ENCODE measurements at places on chromosomes 3 and 15. TPM values are rescaled to one million over a fixed set of nuclear protein-coding genes. Genes with fewer than 3 reads are reported as not detected.

- H3K36me3 ChIP-seq = no peaks in the 10 kb centered on the region
- no peaks in the 10 kb centered on the region for H3K4me1 ChIP-seq
- no peak for DNase-seq
These were observed 386.0 kb upstream of the LRRC3B start for GRCh38 chr3:26236531-26236930.

DNA sequence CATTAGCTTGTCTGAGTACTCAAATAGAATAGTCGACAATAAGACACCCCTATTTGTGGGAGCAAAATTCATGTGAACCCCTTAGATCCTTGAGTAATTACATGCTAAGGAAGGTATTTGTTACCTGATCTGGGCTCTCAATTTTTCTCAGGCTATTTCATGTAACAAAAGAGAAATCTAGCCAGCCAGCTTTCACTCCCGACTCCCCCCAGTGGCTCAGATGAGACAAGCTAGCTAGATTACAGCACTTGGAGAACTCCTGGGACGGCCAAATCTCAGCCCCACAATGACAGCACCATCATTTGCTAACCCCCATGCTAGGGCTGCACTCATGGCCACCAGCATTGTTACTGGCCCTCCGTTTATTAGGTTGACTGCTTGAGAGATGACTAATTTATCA, 41.3 kb downstream of the GLDN start:
- H3K4me1 ChIP-seq = no peaks in the 10 kb centered on the region
- H3K4me3 ChIP-seq = no peak overlapping the region
- no peaks in the 10 kb centered on the region for H3K27me3 ChIP-seq
- H3K27ac ChIP-seq = no peak overlapping the region
- no peak for DNase-seq

Gene CHRFAM7A
- not detected for total RNA-seq

Gene CCDC39
- not detected for total RNA-seq

Gene GOLGA8G
- not detected for total RNA-seq

DNA sequence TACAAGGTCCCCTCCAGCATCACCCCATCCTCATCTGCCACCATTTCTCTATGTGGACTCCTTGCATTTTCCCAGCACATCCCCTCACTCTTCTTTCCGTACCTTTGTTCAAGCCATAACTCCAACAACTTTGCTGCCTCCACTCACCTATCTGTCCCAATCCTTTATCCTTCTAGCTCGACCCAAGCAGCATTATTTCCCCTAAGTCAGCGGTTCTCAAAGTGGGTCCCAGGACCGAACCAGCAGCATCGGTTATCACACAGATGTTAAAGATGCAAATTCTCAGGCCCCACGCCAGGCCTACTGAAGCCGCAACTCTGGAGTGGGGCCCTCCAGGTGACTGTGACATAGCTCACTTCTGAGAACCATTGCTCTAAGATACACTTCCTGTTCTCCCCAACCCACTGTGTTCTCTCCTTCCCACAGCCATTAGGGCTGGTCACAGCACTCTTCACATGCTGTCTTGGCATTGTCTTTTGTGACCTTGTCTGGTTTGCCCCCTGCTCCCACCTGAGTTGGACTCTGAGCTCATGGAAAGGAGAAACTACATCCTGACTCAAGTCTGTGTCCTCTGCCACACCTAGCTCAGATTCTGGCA, 56.2 kb downstream of the AAGAB start:
- DNase-seq = no peak
- H3K27ac ChIP-seq = no peak overlapping the region
- H3K4me3 ChIP-seq = no peak overlapping the region

Gene DISP2
- 0.18 TPM for total RNA-seq

- H3K36me3 ChIP-seq = no peaks in the 10 kb centered on the region
- no peak overlapping the region for H3K4me3 ChIP-seq
These were observed 247.3 kb upstream of the SUCLG2 start for GRCh38 chr3:67901681-67902080.

DNA sequence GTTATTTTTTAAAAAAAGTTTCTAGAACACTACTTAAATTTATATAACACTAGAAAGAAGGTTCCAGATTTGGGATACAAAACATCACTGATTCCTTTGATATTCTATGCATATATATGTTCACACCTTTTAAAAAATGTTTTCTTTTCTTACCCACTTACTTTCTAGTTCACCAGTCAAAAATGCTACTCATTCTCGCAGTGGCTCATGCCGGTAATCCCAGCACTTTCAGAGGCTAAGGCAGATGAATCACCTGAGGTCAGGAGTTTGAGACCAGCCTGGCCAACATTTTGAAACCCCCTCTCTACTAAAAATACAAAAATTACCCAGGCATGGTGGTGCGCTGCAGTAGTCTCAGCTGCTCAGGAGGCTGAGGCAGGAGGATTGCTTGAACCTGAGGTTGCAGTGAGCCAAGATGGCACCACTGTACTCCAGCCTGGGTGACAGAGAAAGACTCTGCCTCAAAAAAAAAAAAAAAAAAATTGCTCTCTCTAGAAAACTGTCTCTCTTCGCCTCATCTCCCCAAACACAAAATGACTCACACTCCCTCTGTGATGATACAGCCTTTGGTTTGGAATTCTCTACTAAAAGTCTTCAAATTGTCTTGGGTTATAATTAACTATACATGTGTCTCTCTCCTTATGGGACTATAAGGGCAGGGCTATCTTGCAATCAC, 52.6 kb upstream of the TGFBR2 start:
- H3K36me3 ChIP-seq = no peaks in the 10 kb centered on the region
- no peak overlapping the region for H3K27ac ChIP-seq
- H3K27me3 ChIP-seq = no peaks in the 10 kb centered on the region
- no peak for DNase-seq
- H3K4me1 ChIP-seq = no peaks in the 10 kb centered on the region

- H3K27ac ChIP-seq = no peak overlapping the region
- DNase-seq = no peak
- peaks cover 35% of the 10 kb centered on the region for H3K36me3 ChIP-seq
- H3K4me3 ChIP-seq = no peak overlapping the region
These were observed 5.6 kb downstream of the ZBED2 start for GRCh38 chr3:111589303-111590142.

DNA sequence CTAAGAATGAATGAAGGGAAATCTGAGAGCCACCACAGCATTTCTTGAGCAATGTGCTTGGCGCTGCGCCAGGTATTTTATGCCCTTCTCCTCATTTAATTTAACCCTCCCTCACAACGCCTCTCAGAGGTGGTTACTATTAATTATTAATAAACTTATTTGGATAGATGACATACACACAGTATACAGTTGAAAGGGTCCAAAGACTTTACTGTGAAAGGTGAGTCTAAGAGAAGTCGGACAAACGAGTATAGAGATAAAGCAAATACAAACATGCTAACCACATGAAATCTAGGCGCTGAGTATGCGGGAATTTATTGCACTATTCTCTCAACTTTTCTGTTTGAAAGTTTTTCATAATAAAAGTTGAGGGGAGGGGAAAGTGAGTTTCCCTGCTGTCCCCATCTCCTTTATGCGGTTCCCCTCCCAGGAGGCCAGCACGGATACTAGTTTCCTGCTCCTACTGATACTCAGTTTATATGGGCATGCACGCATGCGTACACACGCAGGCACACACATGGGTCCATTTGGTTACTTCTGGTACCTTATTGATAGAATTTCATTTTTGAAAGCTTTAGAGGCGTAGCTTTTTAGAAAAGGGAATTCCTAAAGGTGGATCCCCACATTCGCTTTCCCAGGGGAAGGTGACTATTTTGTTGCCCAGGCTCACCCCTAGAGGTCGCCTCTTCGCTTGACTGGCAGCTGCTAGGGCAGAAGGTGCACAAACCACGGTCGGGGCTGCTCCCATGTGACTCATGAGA, 28.5 kb upstream of the KCTD6 start:
- H3K4me1 ChIP-seq = peaks cover 9% of the 10 kb centered on the region
- peak; percentile 61 for DNase-seq
- no peaks in the 10 kb centered on the region for H3K27me3 ChIP-seq
- H3K27ac ChIP-seq = no peak overlapping the region
- no peak overlapping the region for H3K4me3 ChIP-seq

DNA sequence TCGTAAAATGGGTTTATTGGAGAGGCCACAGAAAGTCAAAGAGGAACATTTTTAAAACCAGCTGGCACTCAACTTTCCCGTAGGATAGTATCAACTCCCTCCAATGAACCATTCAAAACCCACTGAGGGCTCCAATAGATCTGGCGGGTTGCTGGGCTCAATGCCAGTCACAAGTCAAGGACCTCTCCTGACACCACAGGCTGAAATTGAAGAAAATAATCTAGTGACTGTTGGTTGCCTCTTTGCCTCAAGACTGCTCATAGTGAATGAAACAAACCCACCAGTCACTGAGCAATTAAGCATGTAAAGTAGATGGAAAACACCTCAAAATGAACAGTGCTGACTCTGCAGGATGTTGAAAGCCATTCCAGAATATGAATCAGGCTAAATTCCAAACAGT, 500.6 kb upstream of the AGTR1 start:
- H3K4me3 ChIP-seq = no peak overlapping the region
- H3K27ac ChIP-seq = no peak overlapping the region
- no peaks in the 10 kb centered on the region for H3K27me3 ChIP-seq
- no peak for DNase-seq

Gene SOX14
- not detected for total RNA-seq

- H3K4me3 ChIP-seq = no peak overlapping the region
- H3K27me3 ChIP-seq = no peaks in the 10 kb centered on the region
- H3K4me1 ChIP-seq = no peaks in the 10 kb centered on the region
- no peak overlapping the region for H3K27ac ChIP-seq
- DNase-seq = no peak
These were observed 177.6 kb downstream of the GHSR start for GRCh38 chr3:172270557-172271166.

DNA sequence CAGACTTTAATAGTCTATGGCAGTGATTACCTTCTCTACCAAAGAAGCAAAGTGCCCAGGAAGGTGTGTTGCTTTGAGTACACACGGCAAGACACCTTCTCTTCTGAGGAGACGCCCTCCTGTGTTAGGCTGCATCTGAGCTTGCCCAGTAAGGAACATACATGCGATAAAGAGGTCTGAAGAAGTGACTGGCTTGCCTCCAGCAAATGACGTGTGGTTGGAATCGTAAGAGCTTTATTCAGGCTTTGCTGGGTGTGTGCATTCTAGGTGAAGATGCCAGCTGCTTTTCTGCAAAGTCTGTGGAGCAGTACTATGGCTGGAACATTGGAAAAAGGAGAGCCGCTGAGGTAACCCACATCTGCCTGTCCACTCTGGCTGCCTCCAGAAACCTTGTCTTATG, 22.4 kb downstream of the MAP6D1 start:
- no peaks in the 10 kb centered on the region for H3K4me1 ChIP-seq
- no peaks in the 10 kb centered on the region for H3K27me3 ChIP-seq
- no peak overlapping the region for H3K4me3 ChIP-seq
- H3K36me3 ChIP-seq = peaks cover 64% of the 10 kb centered on the region

GRCh38 chr15:84740691-84741090, 7.7 kb upstream of the ZNF592 start:
- no peak overlapping the region for H3K4me3 ChIP-seq
- H3K27me3 ChIP-seq = no peaks in the 10 kb centered on the region
- peaks cover 29% of the 10 kb centered on the region for H3K4me1 ChIP-seq
- no peaks in the 10 kb centered on the region for H3K36me3 ChIP-seq
- DNase-seq = no peak

GRCh38 chr15:76979331-76979925, 15.5 kb upstream of the PSTPIP1 start:
- H3K36me3 ChIP-seq = no peaks in the 10 kb centered on the region
- H3K4me1 ChIP-seq = no peaks in the 10 kb centered on the region
- no peak for DNase-seq
- no peaks in the 10 kb centered on the region for H3K27me3 ChIP-seq

Gene LRRK1
- 0.79 TPM for total RNA-seq

Gene JAGN1
- total RNA-seq = 59.0 TPM

DNA sequence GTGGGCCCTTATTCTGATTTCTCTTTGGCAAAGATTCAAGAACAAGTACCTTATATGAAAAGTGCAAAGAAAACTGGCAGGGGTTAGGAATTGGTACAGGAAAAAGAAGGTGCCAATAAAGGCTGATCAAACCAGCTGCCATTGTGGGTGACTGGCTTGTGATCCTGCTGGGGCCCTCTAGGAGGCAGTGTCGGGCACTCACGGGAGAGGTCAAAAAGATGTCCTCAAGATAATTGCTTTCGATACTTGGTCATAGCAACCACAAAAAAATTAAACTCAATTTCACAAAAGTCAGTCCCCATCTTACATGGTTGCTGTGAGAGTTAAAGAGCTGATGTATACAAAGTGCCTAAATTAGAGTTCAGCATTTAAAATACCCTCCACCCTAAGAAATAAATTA, 31.0 kb upstream of the CAV3 start:
- no peaks in the 10 kb centered on the region for H3K36me3 ChIP-seq
- no peaks in the 10 kb centered on the region for H3K27me3 ChIP-seq
- no peak overlapping the region for H3K27ac ChIP-seq
- DNase-seq = no peak
